ENCODE measurements at places on chromosomes 11 and 22. TPM values are rescaled to one million over a fixed set of nuclear protein-coding genes. Genes with fewer than 3 reads are reported as not detected.

Gene HSD17B12
- 23.8 TPM for total RNA-seq

GRCh38 chr11:28743061-28743550, 634.9 kb downstream of the METTL15 start:
- H3K27me3 ChIP-seq, result no peaks in the 10 kb centered on the region
- H3K4me1 ChIP-seq, result no peaks in the 10 kb centered on the region
- H3K36me3 ChIP-seq, result no peaks in the 10 kb centered on the region
- no peak overlapping the region for H3K4me3 ChIP-seq
- no peak overlapping the region for H3K27ac ChIP-seq

DNA sequence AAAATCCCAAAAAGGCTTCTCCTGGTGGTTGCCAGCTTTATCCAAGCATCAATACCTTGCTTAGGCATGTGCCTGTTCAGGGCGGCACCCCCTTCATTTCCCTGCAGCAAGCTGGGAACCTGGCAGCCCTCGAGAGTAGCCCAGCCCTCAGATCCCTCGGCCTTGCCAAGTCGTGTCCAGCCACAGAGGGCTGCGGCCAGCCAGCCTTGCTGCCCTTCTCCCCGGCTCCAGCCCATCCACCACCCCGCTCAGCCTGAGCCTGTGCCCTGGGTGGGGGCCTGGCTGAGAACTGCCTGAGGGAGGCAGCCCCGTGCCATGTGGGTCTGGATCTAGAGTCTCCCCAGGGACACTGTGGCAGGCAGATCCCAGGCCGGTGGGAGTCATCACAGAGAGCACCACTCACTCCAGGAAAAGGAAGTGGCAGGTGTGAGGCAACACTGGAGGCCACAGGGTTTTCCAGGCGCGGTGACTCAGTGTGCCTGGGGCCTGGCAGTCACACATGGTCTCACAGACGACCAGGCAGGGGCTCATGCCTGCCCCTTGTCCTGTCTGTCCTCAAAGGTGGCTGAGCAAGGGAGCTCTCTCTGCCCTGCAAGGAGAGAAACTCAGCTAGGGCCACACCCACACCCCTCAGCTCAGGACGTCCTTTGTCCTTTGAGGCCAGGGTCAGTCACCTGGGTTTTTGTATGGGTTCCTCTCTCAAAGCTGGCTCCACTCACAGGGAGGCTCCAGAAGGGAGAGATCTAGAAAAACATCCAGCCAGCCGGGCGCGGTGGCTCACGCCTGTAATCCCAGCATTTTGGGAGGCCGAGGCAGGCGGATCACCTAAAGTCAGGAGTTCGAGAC, 12.2 kb upstream of the CDC42BPG start:
- peaks cover 68% of the 10 kb centered on the region for H3K4me1 ChIP-seq
- H3K27me3 ChIP-seq, result no peaks in the 10 kb centered on the region
- no peak overlapping the region for H3K27ac ChIP-seq
- DNase-seq, result no peak

- H3K36me3 ChIP-seq, result no peaks in the 10 kb centered on the region
- DNase-seq, result peak; percentile 56
- no peaks in the 10 kb centered on the region for H3K27me3 ChIP-seq
- peaks cover 18% of the 10 kb centered on the region for H3K4me1 ChIP-seq
Observed at GRCh38 chr11:67463186-67463585, 5.9 kb downstream of the TMEM134 start.

GRCh38 chr22:42074132-42074811, at the start of gene PHETA2:
Gene PHETA2 (plus strand): TSS chr22:42074248. CDS start chr22:42077294, 3,046 bp downstream.
- H3K4me3 ChIP-seq, result no peak within 1 kb of the TSS
- no peak within 1 kb of the TSS for H3K27ac ChIP-seq
- H3K4me1 ChIP-seq, result peaks cover 47% of the 10 kb centered on the region
- no peak for DNase-seq
- H3K36me3 ChIP-seq, result no peaks in the 10 kb centered on the region

DNA sequence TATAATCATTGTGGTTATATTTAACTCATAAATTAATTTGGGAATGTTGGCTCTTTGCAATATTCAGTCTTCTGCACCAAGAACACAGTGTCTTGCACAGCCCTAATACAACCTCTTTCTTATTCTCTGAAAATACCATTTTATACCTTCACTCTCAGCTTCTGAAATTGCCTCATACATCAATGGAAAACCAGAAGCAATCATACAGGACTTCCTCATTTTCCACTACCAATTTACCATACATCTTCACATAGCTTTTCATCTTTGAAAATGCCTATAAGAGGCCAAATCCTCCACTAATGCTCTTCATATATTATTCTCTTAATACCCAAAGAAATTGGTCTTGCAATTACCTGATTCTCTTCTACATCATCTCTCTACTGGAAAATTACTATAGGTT, 4.3 kb upstream of the OR2AG1 start:
- no peaks in the 10 kb centered on the region for H3K27me3 ChIP-seq
- H3K27ac ChIP-seq, result no peak overlapping the region
- no peak for DNase-seq
- no peak overlapping the region for H3K4me3 ChIP-seq
- H3K4me1 ChIP-seq, result no peaks in the 10 kb centered on the region

DNA sequence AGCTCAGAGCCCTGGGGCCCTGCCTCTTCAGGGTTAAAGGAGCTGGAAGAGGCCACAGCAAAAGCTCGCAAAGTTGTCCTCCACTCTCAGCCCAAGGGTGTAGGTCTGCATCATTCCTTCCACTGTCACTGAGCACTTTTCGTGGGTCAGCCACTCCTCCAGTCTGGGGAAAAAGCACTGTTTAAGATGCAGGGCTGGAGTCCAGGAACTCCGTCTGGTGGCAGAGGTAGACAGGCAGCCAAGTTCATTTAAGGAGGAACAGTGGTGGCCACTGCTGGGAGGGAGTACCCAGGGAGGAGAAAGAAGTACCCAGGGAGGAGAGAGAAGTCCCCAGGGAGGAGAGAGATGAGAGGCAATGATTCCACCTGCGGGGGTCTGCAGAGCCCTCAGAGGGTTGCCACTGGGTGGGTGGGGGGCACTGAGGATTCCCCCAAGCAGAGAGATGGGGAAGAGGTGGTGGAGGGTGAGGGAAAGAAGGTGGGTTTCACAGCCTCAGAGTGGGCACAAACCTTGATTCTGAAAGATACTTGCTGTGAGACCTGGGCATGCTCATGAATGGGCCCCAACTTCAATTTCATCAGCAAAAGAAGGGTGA, 70.0 kb upstream of the B3GAT1 start:
- no peak overlapping the region for H3K4me3 ChIP-seq
- 0 out of 3 replicates have a peak, but pooled peaks cover 4% of the 10 kb centered on the region for H3K27me3 ChIP-seq

DNA sequence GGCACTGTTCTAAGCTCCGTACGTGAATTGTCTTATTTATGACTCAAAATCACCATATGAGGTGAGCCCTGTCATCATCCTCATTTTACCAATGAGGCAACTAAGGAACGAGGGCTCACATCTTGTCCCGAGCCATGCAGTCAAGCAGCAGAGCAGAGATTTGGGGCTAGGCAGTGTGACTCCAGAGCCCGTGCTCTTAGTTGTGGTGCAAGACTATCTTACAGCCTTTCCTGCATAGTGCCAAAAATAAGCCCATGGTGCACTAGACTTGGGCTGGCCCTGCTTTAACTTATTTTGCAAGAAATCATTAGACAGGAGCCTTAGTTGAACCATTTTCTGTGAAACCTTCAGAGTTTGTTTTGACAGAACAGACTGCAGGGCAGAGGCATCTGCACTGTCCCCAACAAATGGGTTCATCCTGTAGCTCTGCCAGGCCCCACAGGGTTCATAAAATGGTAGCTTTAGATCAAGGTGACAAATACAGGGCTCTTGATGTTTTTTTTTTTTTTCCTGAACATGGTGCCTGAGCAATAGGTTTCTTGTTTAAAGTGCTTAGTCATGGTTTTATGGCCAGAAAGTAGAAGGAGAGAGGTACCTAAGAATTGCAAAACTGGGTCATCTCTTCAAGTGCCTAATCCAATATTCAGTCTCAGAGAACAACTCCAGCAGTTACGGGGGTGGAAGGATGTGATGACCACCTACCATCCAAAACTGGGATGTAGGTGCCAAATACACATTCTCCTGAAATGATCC, 56.6 kb downstream of the BMAL1 start:
- peaks cover 9% of the 10 kb centered on the region for H3K27me3 ChIP-seq
- peaks cover 7% of the 10 kb centered on the region for H3K4me1 ChIP-seq
- no peak for DNase-seq
- no peak overlapping the region for H3K27ac ChIP-seq

DNA sequence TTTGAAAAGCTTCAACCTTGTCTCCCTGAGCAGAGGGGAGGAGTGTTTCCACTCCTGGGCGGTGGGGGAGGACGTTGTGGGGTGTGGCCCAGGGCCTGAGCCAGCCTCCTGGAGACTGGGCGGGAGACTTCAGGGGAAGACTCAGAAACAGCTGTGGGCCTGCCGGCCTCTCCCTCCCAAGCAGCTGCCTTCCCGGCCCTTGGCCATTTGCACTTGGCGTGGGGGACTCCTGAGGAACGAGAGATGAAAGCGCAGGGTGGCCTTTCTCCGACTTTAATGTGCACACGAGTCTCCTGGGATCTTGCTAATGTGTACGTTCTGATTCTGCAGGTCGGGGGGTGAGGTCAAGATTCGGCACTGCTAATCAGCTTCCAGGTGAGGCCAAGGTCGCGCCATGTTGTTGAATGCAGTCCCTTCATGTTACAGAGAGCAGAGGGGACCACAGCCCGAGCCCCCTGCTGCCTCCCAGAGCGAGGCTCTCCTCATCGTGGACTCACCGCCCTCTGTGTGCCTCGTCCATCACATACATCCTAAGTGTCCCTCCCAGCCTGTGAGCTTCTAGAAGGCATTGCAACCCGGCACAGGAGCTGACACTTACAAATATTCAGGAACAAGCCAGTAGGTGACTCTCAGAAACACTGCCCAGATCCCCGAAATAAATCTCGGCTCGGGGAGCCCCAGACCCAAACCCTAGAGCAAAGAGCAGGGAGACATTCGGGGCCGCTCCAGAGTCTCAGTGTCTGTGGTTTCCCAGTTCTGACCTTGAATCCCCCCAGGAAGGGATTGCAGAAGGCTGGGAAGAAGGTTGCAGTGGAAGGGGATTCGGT, 7.7 kb downstream of the LIF start:
- H3K36me3 ChIP-seq, result no peaks in the 10 kb centered on the region
- no peak overlapping the region for H3K4me3 ChIP-seq
- H3K27me3 ChIP-seq, result no peaks in the 10 kb centered on the region
- peak; percentile 72 for DNase-seq
- peaks cover 12% of the 10 kb centered on the region for H3K4me1 ChIP-seq
- H3K27ac ChIP-seq, result no peak overlapping the region

Measured in K562 (cell line).